ENCODE measurements at places on chromosomes 16 and 17.

- DNase-seq: peak; percentile 41
These were observed 2.4 kb upstream of the PERCC1 start for GRCh38 chr16:1428511-1428910.

GRCh38 chr17:62892061-62892675, 73.9 kb upstream of the TANC2 start:
- no peak for DNase-seq

DNA sequence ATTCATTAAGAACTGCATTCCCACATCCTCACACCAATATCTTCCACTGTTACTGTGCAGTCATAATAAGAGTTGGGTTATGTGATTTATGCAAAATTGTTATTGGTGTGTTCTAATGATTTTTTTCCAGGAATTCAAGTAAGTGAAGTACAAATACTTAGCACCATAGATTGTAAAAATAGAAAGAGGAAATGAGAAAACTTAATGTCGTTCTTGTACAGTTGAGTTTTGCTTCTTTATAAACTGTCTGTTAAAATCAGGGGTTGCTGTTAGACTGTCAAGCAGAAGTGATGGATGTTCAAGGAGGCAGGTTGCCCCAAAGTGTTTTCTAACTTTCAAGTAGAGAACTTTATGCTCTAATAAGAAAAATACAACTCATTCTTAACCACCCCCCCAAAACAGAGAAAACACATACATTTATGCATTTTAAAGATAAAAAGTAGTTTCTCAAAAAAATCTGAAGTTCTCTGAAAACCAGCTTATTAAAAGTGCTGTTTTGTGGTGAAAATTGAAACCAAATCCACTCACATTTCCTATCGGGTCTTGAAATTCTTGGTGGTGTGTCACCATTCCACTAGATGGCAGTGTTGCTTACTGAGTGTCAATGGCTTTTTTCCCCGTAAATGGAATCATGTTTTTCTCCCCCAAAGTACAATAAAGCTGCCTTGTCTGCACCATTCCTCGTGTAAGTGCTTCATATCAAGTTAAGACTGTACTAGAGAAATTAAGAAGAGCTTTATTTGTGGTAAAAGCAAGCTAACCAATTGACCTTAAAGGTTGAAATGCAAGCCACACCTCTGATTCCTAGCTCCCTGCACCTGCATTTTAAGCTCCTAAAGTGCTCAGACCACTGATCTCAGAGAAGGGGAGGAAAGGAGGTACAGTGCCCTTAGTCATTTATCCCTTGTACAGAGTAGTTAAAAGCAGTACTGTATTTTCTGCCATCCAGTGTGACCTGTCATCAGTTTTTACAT, 4.7 kb upstream of the IGSF6 start:
- peak; percentile 72 for DNase-seq

DNA sequence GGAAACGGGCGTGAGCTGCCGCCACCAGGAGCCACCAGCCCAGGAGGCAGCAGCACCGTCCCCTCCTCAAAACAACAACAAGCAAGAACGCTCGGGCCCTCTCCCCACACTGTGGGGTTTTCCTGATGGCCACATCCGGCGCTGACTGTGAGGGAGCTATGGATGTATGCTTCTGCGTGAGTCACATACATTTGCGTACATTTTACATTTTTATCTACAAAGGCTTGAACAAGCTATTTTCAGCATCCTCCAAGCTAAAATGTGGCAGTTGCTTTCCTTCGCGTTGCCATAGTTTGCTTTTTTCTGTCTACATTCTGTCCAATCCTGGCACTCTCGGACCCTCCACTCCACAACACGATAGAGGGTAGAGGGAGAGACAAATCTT, 2.0 kb upstream of the ABR start:
- no peak for DNase-seq

- DNase-seq: no peak
These were observed 5.0 kb downstream of the CYBC1 start for GRCh38 chr17:82445542-82445941.

- peak; percentile 49 for DNase-seq
These were observed 763 bp downstream of the ZKSCAN2 start for GRCh38 chr16:25256695-25257469.

- no peak for DNase-seq
These were observed 53.2 kb upstream of the SIAH1 start for GRCh38 chr16:48438414-48438813.

DNA sequence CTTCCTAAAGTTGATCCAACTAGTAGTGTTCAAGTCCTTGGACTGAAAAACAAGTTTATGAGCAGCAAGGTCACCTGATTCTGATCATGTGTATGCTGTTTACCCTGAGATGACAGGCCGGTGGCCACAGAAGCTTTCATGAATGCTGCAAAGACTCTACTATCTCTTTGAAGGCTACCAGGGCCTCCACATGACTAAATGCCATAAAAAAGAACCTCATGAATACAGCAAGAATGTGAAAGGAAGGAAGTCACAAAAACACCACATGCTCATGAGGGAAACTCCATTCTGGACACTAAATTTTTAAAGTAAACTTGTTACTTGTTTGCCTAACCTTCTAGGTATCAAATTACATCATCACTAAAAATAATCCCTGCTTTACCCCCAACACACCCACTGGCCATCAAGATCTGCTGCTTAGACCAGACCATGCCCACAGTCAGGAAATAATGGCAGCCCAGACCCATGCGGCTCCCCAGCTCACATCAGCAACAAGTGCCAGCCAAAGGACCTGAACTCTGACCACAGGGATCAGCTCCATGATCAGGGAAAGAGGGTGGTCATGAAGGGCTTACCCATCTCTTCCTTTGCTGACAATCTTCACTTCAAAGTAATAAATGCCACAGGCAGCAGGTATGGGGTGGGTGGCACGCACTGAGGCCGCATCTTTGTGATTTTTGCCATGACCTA, 1.4 kb downstream of the RANBP10 start:
- DNase-seq: no peak

- DNase-seq: peak; percentile 73
These were observed 160.1 kb downstream of the MAP2K4 start for GRCh38 chr17:12180644-12181261.

- DNase-seq: no peak
These were observed 70.7 kb downstream of the RPTOR start for GRCh38 chr17:80615376-80615775.

- no peak for DNase-seq
These were observed 67.0 kb downstream of the KLHDC4 start for GRCh38 chr16:87698676-87699199.

GRCh38 chr16:28304214-28304613, 11.9 kb downstream of the SBK1 start:
- DNase-seq: peak; percentile 67

Data from astrocyte of the hippocampus (primary cell).